ENCODE measurements at places on chromosomes 4 and X.

GRCh38 chr4:13386405-13387107 lies 97.6 kb downstream of the RAB28 start:
- DNase-seq: no peak

DNA sequence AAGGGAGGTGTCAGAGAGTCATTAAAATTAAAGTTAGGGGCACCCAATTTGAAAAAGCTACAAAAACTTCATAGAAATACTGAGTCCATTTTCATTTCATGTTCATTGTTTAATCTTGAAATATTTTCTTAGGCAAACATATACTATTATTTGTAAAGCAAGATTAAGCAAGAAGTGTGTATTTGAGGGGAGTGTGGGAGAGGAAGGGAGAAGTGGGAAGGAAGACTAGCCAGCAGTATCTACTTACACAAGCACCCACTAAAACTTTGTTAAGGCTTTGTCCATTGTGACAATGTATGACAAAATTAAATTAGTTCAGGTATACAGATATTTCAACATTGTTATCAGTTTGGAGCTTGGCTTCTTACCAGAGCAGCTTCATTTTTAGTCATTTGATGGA lies 222.9 kb downstream of the ARHGAP24 start:
- DNase-seq: no peak

DNA sequence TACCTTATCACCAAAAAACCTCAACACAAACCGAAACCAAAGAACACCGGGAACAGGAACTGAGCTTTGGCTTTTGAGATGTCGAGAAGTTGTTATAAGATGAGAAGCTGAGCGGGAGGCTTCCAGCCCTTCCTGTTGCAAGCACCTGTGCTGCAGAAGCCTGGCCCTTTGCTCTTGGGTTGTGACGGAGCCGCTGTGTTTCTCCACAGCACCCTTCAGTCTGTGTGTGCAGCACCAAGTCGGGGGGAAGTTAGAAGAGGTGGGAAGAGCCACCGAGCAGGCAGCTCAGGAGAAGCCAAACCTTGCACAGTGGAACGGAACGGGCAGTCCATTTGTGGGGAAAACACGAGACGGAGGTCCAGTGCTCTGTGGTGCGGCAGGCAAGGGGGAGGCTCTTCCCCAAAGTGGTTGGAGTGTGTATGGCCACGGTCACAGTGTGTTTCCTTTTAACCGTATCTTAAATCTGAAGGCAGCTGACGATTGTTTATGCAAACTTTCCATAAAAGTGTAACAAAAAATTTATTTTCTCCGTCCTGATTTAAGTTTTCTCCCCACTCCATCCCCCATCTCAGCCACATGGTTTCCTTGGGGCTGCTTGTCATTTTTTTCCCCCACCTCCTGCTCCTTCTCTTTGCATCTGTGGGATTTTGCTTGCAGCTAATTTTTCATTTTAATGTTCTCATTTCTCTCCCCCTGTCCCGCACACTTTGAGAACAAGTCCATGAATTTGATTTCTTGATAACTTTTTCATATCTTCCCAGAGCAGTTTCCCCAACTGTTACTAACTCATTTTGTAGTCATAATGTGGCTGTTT lies 123.7 kb downstream of the STOX2 start:
- DNase-seq: no peak

DNA sequence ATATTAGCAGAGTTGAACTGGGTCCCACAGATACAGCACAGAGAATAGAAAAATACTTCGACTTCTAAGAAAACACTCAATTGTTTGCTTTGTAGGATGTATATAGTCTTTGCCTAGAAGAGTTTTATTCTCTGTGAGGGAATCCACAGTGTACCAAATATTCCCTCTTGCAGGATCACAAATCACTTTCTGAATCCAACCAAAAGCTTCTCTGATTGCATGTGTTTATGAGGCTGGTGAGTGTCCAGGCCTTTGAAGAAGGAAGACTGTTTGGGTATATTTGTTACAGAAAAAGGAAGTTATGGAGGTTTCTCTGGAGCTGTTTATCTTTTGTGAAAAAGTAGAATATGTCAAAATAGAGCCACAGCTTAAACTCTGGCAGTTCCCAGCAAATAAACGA lies 423.2 kb downstream of the AFF2 start:
- DNase-seq: no peak

DNA sequence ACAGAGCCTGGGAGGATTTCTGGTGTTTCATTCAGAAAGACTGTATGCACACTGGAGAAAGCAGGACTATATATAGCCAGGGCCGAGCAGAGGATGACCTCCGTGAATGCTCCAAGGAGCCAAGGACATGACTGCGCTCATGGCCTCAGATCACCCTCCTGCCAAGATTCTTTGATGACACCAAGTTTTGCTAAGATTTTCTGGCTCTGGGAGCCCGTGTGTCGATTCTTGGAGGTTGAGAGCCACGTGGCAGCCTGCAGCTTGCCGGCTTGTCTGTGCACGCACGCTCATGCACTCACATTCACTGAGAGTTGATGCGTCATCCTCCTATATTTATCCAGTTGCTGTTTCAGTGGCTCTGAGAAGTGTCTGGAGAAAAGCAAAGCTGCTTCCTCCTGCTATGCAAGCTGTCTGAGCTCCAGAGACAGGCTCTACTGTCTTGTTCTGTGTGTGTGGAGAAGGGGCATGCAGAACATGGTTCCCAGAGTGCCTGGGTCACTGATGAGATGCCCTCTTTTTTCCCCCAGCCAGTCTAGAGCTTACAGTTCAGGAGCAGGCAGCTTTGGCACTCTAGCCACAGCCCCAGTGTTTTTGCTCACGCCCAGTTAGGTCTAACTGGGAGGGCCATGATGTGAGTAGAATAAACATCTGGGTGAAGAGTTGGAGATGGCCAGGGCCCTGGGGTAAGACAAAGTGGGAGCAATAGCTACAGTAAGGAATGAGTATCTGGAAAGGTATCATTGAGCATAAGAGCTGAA lies 64.9 kb upstream of the SCOC start:
- no peak for DNase-seq

- DNase-seq: no peak
These were observed 39.2 kb upstream of the CRMP1 start for GRCh38 chr4:5932035-5932568.

GRCh38 chr4:6523251-6523650 lies 50.8 kb upstream of the PPP2R2C start:
- DNase-seq: no peak

DNA sequence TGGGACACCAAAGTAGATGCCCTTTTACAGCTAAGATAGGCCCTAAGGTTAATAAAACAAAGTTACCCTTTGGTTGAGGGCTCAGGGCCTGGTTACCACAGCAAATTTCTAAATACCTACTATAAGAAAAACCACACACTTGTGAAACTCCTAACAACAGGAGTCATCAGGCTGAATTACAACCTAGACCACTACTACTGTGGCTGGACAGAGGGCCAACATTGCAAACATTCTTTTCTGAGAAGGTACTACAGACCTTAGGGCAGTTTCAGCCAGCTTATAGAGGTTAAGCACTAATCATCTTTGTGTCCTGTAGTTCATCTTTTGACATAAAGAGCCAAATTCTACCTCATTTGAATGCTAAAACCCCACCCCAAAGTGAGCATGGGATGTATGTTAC lies 504.0 kb downstream of the RAPGEF2 start:
- no peak for DNase-seq

GRCh38 chrX:2348211-2348610 lies 152.6 kb downstream of the DHRSX start:
- DNase-seq: no peak

DNA sequence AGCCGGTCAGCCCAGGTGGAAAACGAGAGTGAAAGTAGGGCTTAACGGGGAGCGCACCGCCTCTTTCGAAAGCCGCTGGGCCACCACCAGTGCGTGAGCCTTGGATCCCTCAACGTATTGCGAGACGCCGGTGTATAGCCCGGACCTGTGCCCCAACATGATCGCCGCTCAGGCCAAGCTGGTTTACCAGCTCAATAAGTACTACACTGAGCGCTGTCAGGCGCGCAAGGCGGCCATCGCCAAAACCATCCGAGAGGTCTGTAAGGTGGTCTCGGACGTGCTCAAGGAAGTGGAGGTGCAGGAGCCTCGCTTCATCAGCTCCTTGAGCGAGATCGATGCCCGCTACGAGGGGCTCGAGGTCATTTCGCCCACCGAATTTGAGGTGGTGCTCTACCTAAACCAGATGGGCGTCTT lies 929 bp downstream of the MAB21L2 start:
- no peak for DNase-seq

DNA sequence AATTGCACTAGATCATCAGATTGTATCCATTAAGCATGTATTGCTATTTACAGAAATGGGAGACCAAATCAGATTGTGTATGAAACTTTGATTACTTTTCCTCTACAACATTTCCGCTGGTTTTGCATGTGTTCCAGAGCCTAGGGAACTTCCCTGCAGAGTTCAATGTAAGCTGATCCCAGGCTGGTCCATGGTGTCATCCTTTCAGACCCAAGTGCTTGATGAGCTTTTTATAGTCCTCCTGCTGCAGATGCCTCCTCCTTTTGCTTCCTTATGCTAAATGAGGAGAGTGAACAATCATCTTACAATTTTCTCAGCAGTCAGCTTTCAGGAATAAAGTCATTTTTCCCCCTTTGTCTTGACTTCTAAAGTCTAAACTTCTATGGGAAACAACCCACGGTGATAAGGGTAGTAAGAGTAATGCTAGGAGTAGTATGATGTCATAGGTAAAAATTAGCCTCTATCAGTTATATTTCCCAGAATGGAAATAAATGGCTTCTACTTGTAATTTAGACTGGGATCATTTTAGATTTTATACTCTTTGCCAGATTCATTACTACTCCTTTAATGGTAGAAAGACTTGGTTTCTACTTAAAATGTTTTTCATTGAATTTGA lies 55.1 kb upstream of the SLC4A4 start:
- DNase-seq: no peak

- DNase-seq: no peak
These were observed 2.0 kb upstream of the USO1 start for GRCh38 chr4:75722417-75722816.

DNA sequence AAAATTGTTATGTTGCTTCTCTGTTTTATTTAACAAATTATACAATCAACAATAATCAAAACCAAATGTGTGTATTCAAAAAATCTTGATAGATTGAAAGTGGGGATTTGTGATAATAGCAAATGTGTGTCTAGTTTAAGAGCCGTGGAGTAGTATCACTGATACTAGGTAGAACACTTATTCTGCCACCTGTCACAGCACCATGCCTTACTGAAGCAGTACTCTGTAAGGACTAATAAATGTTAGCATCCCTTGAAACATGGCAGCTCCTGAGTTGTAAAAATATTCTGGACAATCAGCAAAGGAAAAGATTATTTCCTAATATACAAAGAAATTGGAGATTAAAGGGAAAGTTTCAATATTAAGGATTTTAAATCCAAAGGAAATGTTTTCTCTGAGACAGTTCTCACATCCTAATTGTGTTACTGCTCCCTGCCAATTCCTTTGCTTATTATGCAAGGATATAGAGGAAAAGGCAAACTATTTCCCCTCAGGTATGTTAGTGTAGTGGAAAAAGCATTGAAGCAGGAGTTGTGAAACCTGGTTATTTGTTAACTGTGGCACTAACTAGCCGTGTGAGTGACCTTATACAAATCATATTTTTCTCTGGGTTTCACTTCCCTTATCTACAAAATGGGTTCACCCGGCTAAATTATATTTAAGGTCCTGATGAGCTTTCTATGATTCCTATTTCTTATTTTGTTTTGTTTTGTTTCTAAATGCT lies 303.1 kb downstream of the ARHGAP24 start:
- no peak for DNase-seq

DNA sequence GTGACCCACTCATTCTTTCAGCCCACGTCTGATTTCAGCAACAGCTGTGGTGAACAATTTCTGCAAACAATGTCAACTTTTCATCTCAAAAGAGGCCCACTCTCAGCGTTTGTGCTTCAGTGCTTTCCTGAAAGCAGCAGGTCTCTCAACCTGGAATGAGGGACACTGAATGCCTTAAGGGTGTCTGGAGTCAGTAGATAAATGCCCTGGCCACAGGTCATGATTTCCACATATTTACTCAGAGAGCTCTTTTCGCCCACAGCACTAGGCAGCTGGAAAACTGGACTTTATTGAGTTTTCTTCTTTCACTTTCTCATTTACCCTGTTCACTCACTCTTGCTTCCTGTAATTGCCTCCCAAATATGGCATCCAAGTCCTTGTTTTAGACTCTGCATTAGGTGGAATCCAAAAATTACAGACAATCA lies 52.8 kb downstream of the NPFFR2 start:
- DNase-seq: no peak

GRCh38 chr4:115117651-115118050 lies 4.2 kb upstream of the NDST4 start:
- no peak for DNase-seq

DNA sequence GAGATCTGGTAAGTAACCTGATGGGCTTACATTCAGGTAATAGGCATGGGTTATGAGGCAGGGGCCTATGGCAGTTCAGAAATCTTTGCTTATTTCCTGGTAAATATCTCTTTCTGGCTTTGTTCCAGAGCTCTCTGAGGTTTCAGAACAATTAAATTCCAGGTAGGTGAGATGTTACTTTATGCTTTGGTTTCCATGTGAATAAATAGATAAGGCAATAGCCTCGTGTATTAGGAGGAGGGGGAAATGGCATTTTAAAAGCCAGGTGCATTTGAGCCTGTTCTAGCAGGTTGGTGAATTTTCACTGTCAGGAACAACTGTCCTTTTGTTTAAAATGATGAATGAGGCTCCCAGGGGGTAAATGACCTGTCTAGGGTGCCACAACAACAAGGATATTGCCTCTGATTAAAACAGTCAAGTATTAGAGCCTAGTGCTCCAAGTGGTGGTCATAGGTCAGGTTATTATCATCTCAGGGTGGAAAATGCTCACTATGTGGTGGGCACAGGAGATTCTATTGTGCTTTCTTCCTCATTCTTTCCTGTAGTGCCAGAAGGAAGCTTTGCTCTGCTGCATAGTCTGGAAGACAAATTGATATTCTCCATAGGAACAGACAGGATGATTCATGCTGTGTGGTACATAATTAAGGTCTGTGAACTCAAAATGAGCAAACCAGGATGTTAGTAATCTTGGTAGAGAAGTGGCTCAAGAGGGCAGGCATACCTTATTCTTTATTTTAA lies 296.2 kb downstream of the INPP4B start:
- DNase-seq: no peak

DNA sequence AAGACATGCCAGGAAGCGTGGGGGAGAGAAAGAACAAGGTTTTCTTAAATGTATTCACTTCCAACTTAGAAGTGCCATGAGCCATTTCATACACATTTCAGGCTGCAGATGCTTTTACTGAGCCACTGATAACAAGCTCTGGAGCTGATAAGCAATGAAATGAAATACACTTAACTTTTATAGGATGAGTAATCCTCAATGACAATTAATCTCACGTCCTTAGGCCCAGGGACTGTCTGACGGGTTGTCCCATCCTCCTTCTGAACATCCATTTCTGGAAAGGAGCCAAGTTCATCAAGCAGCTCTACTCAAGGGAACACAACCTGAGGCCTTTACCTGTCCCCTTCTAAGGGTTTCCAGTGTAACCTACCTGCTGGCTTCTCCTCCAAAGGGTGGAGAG lies 121.2 kb downstream of the PARM1 start:
- no peak for DNase-seq
